ENCODE measurements at places on chromosomes 4 and X.

GRCh38 chrX:109733613-109734083 lies 591 bp upstream of the ACSL4 start:
- DNase-seq = no peak

GRCh38 chr4:78022517-78022916 lies 34.6 kb upstream of the FRAS1 start:
- DNase-seq = no peak

GRCh38 chrX:1477801-1478458 lies 25.2 kb upstream of the ASMTL start:
- DNase-seq = no peak

DNA sequence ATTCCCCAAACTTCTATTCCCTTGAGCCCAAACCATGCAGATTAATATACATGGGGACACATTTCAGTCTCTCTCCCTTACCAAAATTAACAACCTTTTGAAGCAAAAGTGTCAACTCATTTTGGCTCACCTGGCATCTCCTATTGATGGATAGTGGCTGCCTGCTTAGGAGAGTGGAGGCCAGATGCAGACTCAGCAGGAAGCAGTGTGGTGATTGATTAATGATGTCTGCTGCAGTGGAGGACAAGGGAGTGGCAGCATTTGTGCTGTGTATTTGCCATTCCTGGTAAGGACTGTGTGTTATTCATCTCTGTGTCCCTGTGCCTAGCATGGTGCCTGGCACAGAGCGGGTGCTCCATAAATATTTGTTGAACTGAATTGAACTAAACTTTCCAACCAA lies 590.1 kb downstream of the RAB28 start:
- DNase-seq = no peak

GRCh38 chrX:107542500-107542899 lies 85.8 kb upstream of the PRPS1 start:
- no peak for DNase-seq

- DNase-seq = no peak
These were observed 88.4 kb upstream of the CLNK start for GRCh38 chr4:10773010-10773409.

DNA sequence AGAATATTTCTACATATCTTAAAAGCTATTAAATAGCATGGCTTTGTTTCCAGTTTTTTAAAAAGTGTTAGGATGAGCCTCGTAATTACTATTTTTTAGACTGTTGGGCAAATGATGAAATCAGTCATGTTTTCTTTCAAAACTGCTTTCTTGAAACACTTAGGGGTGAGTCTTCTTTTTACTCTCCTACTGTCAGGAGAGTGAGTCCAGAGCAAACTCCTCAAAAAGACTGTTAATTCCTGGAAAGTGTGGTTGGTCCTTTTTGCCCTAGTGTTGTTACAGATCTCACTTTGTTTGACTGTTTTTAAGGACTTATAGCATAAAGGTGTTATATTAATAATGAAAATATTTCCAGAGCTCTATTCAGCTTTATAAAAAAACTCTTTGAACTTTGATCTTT lies 6.3 kb downstream of the GSTCD start:
- DNase-seq = no peak

DNA sequence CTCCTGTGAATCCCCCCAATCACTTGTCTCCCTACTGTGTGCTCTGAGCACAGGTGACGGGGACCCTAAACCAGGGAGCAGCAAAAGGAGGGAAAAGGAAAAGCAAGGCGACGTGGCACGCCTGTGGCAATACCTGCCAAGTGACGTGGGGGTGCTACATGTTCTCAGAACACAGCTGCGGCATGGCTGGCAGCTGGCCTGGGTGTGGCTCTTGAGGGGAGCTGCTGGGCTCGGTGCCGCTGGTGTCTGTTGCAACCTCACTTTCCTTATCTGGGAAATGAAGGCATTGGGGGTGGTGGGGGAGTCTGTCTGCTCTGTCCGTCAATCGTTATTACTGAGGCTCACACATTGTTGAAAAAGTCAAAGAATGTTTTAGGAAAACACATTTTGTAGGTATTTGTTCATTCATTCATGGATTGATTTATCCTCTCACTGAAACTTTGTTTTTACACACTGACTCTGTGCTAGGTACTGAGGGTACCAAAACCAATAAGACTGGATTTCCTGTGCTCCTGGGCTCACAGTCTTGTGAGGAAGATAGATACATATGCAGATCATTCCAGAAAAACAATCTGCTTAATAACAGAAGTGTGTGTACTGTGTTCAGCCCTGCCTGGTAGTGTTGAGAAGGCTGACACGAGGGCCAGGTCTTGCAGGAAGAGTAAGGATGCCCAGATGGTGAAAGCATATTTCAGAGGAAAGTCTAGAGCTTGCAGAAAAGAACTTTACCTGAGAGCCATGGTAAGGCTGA lies 217.6 kb downstream of the PTTG2 start:
- DNase-seq = no peak

GRCh38 chrX:115350711-115351381 lies 61.3 kb downstream of the LUZP4 start:
- DNase-seq = no peak

DNA sequence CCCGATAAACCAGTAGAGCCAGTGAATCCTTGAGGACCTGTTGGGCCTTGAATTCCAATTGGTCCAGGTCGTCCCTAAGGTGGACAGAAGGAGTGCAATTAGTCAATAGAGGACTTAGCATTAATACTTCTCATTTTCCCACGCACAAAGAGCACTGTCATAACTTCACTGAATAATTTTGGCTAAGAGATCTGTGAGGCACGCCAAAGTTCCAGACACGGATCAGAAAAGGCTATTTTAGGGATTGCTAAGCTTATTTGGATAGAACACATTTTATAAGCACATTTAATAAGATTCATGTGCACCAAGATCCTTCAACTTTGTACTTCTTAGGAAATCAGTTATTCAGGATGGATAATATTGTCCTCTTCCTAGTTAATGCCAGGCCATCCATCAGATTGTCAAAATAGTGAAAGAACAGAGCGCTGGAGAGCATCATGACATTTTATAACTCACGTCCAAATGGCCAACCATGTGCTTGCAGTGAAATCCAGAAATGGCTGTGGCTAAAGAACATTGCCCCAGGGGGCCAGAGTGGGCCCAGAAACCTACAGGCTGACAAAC lies 129.8 kb downstream of the ATG4A start:
- DNase-seq = no peak

GRCh38 chrX:24241822-24242648 lies 71.8 kb downstream of the SUPT20HL2 start:
- peak; percentile 7 for DNase-seq

DNA sequence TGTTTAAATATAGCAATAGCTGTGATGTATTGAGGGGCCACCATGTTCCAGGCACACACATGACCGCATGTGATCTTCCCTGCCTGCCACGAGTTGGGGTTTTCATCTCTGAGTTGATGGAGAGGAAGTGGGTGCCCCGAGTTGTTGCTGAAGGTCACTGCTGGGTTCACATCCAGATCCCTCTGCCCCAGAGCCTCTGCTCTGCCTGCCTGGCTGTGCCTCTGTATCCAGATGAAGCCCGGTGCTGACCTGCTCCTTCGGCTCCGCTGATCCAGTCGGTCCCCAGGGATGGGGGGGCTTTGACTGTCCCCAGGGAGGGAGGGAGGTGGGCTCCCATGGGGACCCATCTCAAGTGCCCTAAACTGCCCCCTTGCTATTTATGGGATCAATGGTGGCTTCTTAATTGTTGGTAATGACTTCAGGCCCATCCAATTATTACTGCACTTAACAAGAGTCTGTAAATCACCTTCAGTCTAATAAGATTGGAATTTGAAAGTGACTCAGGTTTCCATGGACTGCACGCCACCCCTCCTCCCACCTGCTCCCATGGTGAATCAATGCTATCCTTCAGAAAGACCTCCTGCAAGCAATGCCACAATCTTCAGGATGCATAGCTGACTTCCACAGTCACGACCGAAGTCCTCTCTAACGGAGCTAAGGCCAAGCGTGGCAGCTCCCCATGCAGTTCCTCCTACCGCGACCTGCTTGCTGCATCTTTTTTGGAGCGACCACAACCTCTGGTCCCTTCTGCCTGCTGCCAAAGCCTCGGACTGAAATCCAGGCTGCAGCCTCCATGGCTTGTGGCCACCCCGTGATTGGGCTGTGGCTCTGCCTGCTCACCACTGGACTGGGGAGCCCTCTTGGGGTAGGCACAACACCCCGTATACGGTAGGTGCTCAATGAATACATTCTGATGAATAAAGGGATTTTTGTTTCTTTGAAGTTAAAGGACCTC lies 73.1 kb downstream of the CPZ start:
- DNase-seq = no peak

DNA sequence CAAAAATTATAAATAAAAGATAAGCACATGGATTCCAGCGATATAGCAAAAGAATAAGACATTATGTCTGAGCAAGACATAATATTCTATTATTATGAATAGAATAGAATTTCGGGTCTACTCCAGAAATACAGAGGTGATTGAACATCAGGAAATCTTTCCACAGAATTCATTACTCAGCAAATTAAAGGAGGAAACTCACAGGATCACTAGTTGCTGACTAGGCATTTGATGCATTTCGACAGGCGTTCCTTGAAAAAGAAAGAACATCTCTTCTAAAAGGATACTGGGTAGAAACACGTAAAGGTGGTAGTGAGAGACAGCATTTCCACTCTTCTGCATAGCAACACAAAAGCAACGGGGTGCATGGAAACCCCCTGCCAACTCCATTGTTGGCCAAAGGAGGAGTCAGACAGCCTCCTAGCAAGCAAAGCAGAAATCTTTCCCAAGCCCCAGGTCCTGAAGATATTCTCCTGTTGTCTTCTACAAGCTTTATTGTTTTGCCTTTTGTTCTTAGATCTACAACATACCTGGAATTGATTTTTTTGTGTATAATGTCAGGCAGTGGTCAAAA lies 14.3 kb upstream of the PDZD4 start:
- DNase-seq = no peak

DNA sequence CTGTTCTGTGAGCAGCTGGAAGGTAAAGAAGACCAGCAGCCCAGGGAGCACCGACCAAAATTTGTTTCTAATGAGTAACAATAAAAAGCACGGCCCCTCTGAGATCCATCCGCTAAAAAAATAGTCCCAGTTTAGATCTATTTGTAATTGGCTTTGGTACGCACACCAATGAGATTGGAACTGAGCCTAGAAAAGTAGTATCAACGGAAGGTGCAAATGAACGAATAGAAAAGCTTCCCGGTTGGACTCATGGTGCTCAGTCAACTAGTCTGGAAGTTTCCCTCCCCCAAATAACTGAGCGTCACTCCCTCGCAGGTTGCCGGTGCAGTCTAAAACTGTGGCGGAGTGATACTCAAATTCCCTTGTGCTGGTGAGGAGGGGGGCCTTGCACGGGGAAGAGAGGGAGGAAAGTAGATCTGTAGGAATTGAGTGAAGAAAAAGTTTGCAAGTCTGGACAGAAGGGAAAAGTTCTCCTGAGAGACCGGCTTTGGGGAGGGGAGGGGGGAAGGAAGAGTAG lies at the start of gene COL4A5:
Gene COL4A5, plus strand, starts transcription at position 413 of the 517 bp plus-strand sequence. CDS start 288 bp downstream, outside the sequence.
- DNase-seq = peak; percentile 78

GRCh38 chr4:141074098-141074878 lies 59.0 kb downstream of the RNF150 start:
- no peak for DNase-seq

DNA sequence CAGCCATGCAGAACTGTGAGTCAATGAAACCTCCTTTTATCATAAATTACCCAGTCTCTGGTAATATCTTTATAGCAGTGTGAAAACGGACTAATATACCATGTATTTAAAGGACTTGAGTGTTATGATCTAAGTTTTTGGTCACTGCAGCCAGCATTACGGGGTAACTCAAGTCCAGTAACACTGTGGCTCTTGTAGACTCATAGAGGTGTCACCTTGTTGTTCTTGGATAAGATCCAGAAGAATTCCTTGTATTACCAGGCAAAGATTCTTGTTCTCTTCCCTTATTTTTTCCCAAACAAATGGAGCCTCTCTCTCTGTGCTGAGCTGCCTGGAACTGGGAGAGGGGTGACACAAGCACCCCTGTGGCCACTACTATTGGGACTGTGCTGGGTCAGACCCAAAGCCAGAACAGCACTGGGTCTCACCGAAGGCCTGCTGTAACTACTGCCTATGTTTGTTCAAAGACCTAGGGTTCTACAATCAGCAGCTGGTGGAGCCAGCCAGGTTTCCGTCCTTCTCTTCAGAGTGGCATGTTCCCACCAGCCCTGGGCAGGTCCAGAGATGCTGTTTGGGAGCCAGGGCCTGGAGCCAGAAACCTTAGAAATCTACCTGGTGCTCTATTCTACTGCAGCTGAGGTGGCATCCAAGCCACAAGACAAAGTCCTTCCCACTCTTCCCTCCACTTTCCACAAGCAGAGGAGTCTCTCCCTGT lies 43.7 kb upstream of the MED14 start:
- no peak for DNase-seq

DNA sequence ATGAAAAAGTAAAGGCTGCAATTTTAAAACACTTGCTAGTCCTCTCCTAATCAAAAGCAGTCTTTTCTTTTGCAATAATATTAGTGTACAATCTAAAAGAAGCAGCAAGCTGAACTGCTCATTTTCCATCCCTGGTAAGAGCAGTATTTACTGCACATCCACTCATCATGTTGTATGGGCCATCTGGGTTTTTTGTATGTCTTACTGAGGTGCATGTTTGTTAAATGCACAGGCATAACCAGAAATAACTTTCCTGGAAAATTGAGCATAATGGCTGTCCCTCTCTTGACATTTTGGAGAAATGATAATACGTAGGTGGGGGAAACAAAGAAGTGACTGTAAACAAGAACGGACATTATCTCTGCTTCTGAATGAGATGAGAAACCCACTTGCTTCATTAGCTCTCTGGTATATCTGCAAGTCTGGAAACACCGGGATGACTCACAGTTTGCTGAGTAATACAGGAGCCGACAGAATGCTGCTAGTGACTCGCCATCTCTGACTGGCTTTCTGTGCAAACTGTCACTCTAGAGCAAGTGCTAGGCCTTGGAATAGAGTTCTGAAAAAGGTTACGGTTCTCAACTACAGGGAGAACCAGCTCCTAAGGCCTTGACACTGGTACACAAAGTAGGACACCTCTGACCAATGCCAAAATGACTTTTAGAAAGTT lies 85.7 kb upstream of the MTM1 start:
- no peak for DNase-seq

DNA sequence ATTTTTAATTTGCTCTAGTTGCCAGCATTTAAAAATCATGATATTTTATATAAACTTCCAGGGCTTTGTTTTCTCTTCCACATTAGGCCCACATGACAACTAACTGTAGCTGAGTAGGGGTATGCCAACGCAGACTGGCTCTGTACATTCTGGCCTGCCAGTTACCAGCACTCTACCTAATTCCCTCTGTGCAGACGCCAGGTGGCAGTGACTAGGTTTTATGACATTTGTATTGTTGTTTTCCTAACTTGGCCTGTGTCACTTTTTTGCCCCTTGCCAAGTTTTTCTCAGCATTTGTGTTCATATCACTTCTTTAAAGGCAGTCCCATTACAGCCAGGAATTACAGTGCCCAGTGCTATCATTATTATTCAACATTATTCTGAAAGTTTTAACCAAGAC lies 347.5 kb downstream of the NKX6-1 start:
- DNase-seq = no peak

GRCh38 chr4:184544788-184545409 lies 70.5 kb upstream of the IRF2 start:
- DNase-seq = no peak

GRCh38 chr4:134727696-134728095 lies 526.1 kb upstream of the PABPC4L start:
- DNase-seq = no peak
